Activated naive CD4-positive, alpha-beta T cell treated with Interleukin-2 at 50 U/mL for 16 hours (primary cell): ENCODE measurements at places on chromosomes 2 and 18.

DNA sequence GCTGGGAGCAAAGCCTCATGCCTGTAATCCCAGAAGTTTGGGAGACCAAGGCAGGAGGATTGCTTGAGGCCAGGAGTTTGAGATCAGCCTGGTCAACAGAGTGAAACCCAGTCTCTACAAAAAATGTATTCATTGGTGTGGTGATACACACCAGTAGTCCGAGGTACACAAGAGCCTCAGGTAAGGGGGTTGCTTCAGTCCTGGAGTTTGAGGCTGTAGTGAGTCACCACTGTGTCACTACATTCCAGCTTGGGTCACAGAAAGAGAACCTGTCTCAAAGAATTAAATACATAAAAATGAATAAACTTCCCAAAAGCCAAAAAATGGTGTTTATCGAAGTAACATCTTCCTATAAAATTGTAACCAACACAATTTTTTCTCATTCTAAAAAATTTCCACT lies 568.1 kb upstream of the LINC00305 start:
- DNase-seq, result no peak

DNA sequence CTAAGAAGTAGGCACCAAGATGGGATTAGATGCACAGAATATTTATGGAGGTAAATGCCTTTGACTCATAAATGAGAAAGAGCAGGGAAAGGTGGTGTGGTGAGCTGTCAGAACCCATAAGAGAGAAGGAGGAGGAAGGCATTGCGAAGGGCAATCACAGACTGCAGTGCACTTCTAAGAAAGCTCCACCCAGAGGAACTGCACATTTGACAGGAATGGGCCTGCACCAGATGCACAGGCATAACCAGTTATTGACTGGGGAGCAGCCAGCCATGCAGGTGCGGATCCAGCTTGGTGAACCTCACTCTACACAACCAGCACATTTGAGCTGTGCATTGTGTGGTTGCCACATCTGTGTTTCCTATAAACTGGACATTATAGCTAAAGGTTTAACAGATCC lies 62.2 kb upstream of the L3MBTL4 start:
- no peak for DNase-seq

- DNase-seq, result no peak
Measured at GRCh38 chr2:210839450-210839849, 283.1 kb downstream of the CPS1 start.

DNA sequence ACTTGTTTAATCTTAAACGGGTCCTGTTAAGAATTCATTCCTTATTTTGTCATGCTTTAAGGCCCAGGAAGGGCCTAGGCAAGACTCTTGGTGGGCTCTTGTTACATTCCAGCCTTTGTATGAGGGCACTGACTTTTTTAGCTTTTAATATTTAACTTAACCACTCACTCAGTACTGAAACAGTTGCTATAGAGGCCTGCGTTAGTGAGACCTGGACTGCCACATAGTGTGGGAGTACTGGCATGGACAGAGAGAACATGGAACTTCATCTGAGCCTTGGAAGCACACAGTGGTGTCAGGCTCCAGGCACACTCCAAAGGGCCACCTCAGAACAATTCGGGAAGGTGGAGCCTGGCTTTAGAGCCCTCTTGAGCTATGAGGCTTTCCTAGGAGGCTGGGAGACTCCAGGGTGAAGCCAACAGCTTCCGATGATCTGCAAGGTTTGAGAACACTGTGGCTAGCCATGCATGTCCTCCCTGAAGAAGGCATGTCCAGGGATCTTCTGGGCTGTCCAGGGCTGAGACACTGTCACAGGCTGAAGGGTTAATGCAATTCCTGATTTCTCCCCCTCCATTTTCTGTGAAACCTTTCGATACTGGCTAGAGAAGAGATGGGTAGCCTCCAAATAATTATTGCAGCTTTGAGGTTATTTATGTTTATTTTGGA lies 155.4 kb upstream of the ACAA2 start:
- DNase-seq, result no peak

- DNase-seq, result peak; percentile 13
Measured at GRCh38 chr18:32048507-32049091, 30.0 kb downstream of the RNF125 start.

DNA sequence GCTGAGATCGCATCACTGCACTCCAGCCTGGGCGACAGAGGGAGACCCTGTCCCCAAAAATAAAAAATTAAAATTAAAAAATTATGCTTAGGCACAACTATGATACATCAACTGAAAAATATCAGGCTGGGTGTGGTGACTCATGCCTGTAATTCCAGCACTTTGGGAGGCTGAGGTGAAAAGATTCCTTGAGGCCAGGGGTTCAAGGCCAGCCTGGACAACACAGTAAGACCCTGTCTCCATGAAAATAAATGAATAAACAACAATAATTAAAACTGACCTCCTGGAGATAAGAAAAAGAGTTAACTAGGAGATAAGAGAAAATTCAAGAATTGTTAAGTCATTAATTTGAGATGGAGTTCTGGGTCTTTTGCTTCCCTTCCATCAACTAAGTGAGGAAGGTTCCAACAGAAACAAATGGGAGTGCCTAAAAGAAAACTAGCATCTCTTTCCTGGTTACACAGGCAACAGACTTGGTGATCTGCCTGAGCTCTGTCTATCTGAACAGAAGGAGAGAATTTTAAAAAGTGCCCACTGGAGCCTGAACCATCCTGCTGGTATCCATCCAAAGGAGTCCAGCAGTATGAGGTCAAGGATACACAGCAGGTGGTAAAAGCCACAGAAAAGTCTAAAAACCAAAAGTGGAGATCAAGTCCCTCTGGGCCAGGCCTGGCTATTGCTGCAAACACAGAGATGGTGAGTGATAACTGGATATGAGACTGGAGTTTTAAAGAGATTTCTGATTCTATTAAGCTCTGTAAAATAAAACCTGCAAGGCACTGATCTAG lies 8.8 kb downstream of the PPM1G start:
- no peak for DNase-seq

DNA sequence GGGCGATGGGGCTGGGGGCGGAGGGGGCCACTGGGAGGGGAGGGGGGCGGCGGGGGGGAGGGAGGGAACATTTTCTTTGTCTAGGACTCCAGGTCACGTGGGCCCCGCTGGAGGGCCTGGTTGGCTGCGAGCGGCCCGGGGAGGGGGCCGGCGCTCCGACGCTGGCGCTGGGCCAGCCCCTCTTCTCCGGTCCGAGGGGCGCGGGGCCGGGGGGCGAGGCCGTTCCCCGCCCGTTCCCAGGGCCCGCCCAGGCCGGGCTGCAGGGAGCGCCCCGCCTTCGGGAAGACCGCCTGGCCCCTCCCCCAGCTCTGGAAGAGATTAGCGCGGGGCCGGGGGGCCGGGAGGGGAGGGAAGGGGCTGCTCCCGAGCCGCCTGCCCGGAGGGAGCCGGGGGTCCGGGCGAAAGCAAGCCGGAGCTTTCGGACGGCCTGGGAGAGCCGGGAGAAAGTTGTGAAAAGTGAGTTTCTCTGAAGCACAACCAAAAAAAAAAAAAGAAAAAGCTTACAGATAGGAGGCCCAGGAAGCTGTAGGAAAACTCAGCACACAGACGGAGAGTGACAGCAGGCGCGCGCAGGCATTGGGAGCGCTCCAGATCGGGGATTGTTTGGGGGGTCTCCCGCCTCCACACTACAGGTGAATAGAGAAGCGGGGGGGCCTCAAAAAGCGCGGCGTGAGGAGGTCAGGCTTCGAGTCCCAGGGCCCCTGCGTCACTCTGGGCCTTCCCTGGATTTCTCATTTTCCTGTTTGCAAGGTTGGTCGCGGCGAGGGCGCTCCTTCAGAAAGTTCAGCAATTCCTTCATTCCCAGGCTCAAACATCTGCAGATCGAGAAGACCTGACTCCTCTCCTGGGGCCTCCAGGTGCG lies 84.1 kb upstream of the POMC start:
- peak; percentile 62 for DNase-seq
